T1000 (cell line): ENCODE measurements at places on chromosomes 6 and 20.

- no peak for DNase-seq
Measured at GRCh38 chr6:130896249-130896648, 69.0 kb downstream of the SMLR1 start.

DNA sequence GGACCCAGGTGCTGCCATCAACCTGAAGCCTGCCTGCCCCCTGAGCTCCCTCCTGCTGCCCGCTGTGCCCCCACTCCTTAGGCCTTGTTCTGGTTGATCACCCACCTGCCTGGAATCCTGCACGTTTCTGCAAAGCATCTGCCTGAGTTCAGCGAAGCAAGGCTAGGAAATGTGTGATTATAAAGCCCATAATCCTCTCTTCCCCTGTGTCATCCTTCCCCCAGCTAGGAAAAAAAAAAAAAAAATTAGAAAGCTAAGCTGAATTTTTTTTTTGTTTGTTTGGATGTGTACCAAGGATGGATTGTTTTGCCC, 93.2 kb downstream of the FOXA2 start:
- DNase-seq: no peak

DNA sequence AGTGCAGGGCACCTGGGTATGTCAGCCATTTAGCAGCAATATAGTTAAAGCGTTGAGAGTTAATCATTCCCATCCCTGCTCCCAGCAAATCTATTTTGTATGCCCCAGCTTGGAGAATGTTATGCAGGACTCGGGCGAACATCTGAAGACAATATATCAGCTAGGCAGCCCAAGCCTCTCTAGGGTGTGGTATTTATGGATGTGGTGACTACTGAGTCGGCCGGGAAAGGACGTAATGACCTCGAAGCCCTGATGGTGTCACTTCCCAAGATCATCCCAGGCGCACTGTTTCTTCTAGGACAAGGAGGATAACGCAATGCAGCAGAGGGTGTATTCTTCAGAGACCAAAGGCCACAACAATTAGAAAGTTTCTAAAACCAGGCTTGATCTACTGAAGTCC, 63.6 kb upstream of the FAM184A start:
- DNase-seq: no peak

DNA sequence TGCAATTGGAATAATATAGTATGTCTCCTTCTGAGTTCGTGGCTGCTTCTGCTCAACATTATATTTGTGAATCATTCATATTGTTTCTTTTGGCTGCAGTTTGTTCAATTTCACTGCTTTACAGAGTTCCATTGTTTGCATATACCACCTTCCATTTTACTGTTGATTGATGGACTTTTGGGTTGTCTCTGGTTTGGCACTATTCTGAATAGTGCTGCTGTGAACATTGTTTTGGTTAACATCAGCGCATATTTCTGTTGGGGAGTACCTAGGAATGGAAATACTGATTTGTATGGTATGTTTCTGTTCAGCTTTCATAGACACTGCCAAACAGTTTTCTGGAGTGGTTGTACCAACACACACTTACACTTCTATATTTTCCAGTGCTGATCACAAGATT, 46.9 kb downstream of the UST start:
- no peak for DNase-seq

- DNase-seq: no peak
Measured at GRCh38 chr20:21099751-21100577, 6.2 kb downstream of the LINC00237 start.

DNA sequence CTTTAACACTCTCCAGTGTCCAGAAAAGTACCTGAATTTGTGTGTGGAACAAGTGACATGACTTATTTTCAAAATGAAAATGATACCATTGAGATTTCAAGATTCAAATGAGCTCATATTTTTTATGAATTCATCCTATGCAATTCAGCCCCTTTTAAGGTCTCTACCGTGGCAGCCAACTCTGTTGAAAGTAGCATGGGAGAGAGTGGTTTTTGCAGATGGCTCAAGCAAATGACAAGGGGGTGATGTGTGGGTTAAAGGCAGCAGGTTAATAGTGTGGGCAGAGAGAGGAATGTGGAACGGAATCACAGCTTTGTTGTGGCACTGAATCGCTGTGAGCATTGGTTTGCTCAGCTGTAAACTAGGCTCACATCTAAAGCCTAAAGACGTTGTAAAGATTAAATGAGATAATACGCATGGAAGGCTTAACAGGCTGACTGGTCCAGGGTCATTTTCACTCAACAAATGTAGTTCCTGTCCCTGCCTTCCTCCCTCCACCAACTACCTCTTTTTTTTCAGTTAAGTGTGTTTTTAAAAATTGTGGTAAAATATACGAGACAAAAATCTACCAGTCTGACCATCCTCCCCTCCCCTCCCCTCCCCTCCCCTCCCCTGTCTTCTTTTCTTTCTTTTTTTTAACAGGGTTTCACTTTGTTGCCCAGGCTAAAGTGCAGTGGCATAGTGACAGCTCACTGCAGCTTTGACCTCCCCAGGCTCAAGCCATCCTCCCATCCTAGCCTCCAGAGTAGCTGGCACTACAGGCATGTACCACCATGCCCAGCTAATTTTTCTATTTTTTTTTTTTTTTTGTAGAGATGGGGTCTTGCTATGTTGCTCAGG, 114.7 kb upstream of the ZNF217 start:
- DNase-seq: peak; percentile 22

DNA sequence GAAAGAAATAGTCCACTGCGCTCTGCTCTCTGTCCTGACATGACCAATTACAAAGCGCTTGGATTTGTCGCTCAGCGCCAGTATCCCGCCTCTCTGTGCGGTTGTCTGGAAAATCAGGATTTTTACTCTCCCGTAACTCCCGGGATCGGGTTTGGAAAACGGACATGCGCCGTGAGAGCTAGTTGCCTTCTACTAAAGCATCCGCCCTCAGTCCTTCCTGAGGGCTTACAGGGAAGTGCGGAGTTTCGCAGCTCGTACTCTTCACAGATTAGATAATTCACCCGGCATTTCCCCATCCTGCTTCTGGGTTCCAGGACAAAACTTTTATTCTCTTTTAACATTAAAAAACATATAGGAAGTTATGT, 427 bp upstream of the MKKS start:
- DNase-seq: peak; percentile 83

DNA sequence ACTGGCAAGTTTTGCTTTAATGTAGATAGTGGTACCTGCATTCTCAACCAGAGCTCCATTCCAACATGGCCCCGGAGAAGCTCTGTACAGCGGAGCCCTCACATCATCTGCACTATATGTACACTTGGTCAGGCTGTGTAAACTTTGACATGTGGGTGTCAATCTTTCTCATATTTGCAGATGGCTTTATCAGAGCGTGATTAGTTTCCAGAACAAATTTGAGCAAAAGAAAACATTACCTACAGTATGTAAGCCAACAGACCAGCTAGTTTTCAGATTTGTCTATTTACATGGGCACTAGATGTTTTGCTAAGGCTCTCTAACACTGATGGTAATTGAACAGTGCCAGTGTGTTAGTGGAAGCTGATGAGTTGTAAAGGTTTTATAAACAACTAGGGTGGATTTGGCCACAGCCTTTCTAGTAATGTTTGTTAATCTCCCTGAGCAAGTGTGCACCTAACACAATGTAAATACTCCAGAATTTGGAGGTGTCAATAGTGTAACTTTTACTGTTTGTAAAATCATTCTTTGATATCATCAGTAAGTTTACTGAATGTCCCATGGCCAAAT, 131.8 kb downstream of the FOXA2 start:
- DNase-seq: no peak

- DNase-seq: no peak
Measured at GRCh38 chr6:36095497-36096391, 34.6 kb upstream of the MAPK13 start.

- DNase-seq: no peak
Measured at GRCh38 chr6:68757821-68758220, 122.7 kb downstream of the ADGRB3 start.
